ENCODE measurements at places on chromosomes 7 and 10.

GRCh38 chr7:73742753-73743641, 4.4 kb upstream of the ABHD11 start:
- no peak for DNase-seq

GRCh38 chr7:151727579-151728285, 149.2 kb downstream of the PRKAG2 start:
- DNase-seq, result no peak

GRCh38 chr7:108059526-108059925, 56.6 kb upstream of the LAMB1 start:
- no peak for DNase-seq

DNA sequence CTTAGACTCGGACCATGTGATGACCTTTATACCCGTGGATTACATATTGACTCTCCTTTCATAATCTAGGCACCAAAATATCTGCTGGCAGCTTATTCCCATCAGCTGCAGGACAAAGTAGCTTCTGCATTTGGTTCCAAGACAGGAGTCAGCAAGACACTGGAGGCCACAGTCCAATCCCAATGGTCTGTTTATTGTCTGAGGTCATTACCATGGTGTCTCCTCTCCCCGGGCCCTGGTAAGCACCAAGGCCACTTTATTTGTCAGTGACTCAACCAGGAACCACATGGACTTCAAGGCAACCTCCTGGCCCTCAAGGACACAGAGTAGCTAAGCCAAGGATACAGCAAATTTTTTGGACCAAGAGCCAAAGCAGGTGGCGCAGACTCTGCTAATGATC, 36.1 kb downstream of the KCNMA1 start:
- DNase-seq, result no peak

DNA sequence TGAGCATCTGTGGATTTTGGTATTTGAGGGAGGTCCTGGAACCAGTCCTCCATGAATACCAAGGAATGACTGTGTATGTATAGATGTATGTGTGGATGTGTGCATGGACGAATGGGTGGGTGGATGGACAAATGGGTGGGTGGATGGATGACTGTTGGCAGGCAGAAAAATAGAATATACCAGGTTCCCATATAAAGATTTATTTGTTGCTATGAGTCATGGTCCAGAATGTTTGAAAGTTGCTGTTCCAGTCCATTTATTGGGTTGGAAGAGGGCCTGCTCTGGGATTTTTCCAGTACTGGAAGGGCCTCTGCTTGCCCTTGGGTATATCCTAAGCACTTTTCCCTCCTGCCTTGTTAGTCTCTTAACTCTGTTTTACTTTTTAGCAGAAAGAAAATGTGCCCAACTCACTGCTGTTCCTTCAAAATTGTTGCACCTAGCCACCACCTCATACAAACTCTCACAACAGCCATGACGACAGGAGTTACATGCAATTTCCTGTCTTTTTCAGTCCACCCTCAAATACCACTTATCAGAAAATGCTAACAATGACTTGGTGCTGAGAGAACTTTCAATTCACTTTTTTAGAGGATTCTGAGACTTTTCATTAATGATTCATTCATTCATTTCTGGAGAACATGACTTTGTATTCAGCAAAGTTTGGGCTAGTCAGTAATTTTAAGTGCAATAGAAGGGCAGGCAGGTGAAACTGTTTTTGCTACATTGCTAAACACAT, 108.1 kb downstream of the EEPD1 start:
- DNase-seq, result no peak

DNA sequence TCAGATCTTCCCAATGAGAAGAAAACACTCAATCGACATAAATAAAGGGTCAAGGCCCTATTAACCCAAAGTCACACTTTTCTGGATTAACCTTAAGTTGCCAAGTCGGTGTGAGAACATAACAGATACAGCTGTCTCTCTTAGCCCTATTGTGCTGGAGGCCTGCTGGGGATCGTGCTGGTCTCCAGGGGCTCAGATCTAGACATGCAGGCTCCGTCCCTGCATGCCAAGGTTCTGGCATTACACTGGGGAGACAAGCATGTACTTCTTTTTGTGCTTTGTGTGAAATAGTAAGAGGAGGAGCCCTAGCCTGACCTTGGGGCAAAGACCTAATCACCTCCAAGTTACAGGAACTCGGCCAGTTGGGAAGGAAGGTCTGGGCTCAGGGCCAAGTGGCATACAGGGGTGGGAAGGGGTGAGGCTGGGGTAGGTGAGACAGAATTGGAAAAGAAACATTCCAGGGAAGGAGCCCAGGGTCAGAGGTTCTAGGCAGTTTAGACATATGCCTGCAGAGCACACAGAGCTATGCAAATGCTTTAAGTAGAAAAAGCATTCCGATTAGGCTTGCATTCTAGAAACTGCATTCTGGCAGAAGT, 216.4 kb downstream of the HECW1 start:
- no peak for DNase-seq

- DNase-seq, result no peak
Observed at GRCh38 chr10:99874341-99875085, 92.1 kb downstream of the ABCC2 start.

GRCh38 chr10:45581216-45581549, 91.4 kb downstream of the ZFAND4 start:
- no peak for DNase-seq

DNA sequence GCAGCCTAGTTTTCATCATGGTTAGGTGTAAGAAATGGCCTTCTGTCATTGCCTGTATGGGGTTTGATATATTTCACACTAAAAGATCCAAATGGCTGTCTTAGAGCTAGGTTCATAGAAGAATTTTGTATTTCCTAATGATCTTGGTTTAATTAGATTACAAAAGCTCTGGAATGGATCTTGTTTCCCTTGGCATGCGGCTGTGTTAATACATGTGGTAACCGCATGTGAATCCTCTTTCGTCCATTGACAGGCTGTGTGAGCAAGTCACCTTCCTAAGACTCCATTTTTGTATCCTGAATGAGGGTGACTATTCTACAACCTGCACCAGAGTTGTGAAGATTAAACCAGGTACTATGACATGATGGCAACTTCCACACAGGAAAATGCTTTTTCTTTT, 12.4 kb upstream of the FZD1 start:
- no peak for DNase-seq

DNA sequence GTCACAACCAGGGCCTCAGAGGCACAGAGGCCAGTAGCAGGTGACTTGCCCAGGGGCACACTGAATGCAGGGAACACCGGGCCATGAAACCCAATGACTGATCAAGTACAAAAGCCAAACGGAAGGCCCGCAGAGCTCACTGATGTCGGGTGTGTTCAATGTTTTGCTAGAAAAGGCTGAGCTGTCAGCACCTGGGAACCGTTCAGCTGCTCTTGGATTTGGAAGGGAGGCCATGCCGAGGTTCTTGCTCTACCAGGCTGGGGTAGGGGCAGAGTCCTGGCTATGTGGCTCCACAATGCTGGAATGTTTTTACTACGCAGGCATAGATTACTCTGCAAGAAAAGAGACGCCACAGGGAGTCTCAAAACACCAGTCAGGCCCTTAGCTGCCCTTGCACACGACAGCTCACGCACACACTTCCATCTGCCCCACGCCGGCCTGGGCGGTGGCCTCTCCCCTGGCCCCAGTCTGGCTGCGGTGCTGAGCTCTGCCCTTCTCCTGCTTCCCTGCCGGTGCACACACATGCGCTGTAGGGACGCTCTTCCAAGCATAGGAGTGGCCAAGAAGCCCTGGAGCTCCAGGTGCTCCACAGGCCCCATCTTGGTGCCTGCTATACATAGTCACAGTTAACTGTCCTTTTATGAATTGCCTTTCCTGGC, 79.9 kb downstream of the ZRANB1 start:
- DNase-seq, result no peak

- no peak for DNase-seq
Observed at GRCh38 chr7:132618956-132619305, 42.7 kb upstream of the PLXNA4 start.

- DNase-seq, result no peak
Observed at GRCh38 chr10:63520500-63521415, at the start of gene REEP3. Gene REEP3 (plus strand): TSS chr10:63521401. CDS start chr10:63521546, 145 bp downstream.

DNA sequence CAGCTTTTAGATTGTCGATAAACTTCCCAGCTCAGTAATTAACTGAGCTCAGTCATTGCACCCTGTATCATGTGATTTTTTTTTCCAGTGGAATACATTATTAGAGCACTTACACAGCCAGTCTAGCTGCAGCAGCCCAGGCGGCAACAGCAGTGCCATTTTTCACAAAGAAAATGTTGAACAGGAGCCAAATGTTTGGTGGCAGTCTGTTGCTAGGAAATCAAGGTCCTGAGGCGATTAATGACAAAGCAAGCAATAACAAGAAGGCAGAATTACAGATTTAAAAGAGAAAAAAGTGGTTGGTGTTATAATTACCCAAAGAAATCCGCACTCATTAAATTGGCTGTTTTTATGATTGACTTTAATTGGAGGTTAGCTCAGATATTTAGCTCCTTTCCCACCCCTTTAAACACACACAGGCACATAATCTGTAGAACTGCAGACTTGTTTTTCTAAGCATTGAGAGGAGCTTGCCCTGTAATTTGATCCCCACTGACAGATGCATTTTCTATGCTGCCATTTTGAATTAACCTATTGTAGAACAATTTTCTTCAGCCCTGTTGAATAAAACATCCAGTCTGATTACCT, 267.4 kb downstream of the ADK start:
- DNase-seq, result no peak

- no peak for DNase-seq
Observed at GRCh38 chr7:26151096-26151495, 902 bp upstream of the NFE2L3 start.

DNA sequence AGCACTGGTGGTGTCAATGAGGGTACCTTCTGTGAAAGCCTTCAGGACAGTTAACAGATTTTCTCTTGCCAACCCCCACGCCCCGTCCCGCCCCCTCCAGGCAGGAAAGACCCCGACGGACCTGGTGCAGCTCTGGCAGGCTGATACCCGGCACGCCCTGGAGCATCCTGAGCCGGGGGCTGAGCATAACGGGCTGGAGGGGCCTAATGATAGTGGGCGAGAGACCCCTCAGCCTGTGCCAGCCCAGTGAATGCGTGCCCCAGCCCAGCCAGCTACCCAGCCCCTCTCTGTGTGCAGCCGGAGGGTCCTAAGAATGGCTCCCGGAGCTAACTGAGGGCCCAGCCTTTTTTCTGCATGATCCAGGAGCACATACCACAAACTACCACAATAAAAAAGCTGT, 713 bp upstream of the HOGA1 start:
- no peak for DNase-seq

DNA sequence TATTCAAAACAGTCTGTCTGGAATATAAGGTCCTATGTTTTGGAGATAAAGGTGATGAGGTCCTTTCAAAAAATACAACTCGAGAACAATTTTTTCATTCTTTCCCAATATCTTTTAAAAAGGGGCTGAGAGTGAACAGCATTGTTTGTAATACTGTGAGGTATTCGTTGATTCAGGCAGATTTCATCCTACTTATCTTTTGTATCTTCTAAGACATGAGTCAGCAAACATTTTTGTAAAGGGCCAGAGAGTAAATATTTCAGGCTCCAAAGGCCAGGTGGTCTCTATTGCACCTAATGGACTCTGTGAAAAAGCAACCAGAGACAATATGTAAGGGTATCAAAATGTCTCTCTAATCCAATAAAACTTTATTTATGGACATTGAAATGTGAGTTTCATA, 8.1 kb upstream of the ANK3 start:
- DNase-seq, result no peak

GRCh38 chr7:137925754-137926153, 76.1 kb downstream of the CREB3L2 start:
- DNase-seq, result no peak

GRCh38 chr7:153385502-153385901, 626.0 kb downstream of the ACTR3B start:
- DNase-seq, result no peak

- DNase-seq, result no peak
Observed at GRCh38 chr10:17562614-17563013, 54.6 kb downstream of the HACD1 start.

GRCh38 chr10:3711918-3712317, 73.1 kb downstream of the KLF6 start:
- no peak for DNase-seq

- DNase-seq, result no peak
Observed at GRCh38 chr7:47473499-47474210, 108.3 kb downstream of the TNS3 start.

GRCh38 chr7:129553899-129554461, 51.6 kb downstream of the SMKR1 start:
- no peak for DNase-seq

DNA sequence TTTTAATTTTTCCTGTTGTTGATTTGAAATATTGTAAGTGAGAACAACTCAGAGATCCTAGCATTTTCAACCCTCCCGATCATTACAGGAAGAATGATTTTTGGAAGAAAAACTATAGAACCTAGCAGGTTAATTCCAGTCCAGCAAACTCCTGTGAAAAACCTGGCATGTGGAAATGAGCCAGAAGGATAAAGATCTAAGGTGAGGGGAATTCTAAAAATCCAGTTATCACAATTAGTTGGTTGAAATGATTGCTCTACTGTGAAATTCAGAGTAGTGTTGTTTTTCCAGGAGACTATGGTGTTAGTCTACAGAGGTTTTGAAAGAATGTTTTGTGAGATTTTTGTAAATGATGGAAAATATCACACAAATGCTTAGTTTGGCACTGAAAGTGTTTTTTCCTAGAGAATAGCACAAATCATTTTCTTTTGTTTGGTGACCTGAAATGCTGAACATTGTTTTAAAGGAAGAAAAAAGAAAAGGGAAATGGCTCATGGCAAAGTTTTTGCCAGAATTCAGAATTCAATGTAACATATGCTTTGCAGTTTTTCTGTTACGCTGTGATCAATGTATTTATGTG, 152.4 kb upstream of the SLC26A5 start:
- DNase-seq, result no peak

DNA sequence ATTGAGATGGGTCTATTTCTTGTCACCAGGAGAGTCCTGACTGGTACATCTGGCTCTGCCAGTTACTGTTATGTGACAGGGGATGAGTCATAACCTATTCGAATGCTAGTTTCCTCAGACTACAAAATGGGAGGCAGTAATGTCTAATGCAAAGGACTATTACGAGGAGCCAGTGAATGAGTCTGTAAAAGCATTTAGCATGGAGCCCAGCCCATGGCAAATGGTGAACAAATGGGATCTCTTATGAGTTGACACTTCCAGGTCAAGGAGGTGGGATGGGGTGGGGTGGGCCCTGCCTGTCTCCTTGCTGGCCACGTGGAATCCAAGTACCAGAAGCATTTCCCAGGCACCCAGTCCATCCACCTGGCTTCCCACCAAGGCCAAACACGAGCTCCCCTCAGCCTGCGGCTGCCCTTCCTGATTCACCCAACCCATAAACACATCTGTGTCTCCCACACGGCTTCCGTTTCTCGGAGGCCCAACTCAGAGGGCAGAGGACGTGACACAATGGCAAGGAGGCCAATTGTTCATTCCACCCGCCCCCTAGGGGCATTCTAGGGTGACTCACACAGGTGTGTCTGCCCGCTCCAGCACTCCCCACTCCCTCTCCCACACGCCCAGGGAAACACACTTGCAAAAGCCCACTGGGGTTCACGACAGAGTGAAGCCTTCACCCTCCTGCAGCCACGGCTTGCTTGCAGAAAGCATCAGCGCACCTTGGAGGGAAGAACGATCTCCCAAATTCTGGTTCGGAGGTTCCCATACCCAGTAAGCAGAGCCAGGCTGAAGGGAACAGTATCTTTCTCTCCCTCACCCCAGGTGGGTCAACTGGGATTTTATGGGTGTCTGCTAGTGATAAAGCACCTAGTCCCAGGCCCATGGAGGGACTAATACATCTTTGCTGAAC, 109.8 kb downstream of the SH3PXD2A start:
- DNase-seq, result no peak
